Endothelial cell (in vitro differentiated cells): ENCODE measurements at places on chromosomes 5 and 9. TPM values are rescaled to one million over a fixed set of nuclear protein-coding genes. Genes with fewer than 3 reads are reported as not detected.

GRCh38 chr9:419571-420171 lies 205.0 kb downstream of the DOCK8 start:
- DNase-seq = no peak
- H3K27ac ChIP-seq = no peak overlapping the region
- no peak overlapping the region for H3K4me3 ChIP-seq
- no peaks in the 10 kb centered on the region for H3K4me1 ChIP-seq
- no peaks in the 10 kb centered on the region for H3K27me3 ChIP-seq

DNA sequence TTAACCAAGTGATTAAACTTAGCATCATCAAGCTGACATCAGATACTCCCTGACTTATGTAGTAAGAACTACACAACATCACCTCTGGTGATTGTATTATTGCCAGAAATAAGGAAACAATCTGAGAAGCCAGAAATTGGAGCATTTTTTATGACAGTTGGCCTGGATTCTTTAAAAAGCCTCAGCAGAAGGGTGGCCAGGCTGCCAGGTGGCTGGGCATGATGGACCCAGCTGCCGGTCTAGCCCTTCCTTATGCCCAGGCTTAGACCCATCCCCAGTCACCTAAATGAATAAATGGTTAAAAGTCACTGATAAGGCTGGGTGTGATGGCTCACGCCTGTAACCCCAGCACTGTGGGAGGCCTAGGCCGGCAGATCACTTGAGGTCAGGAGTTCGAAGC lies 12.8 kb downstream of the OR1K1 start:
- H3K4me1 ChIP-seq = peaks cover 31% of the 10 kb centered on the region
- H3K27me3 ChIP-seq = peaks cover 13% of the 10 kb centered on the region
- H3K4me3 ChIP-seq = no peak overlapping the region
- no peak for DNase-seq

- no peak overlapping the region for H3K27ac ChIP-seq
- no peaks in the 10 kb centered on the region for H3K27me3 ChIP-seq
- H3K4me3 ChIP-seq = no peak overlapping the region
- no peaks in the 10 kb centered on the region for H3K36me3 ChIP-seq
These were observed 267.0 kb upstream of the TYRP1 start for GRCh38 chr9:12425878-12426864.

FSD1L gene
- 5.6 TPM for total RNA-seq

DNA sequence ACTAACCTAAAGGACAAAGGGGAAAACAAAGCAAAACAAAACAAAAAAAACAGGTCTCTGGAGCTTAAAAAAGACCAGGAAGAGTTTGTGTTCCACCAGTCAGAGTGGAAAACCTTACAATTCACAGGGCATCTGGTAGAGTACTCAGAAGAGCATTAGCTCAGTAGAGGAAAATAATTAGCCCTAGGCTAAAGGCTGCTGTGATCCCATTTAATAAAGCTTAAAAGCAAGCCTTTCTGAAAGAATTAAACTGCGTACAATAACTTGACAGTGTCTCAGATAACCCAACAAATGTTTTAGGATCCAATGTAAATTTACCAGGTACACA lies 7.3 kb downstream of the ECM2 start:
- no peaks in the 10 kb centered on the region for H3K4me1 ChIP-seq
- H3K27ac ChIP-seq = no peak overlapping the region
- H3K27me3 ChIP-seq = no peaks in the 10 kb centered on the region
- no peak for DNase-seq

GRCh38 chr9:19914044-19914443 lies 125.2 kb upstream of the SLC24A2 start:
- H3K27ac ChIP-seq = no peak overlapping the region
- no peaks in the 10 kb centered on the region for H3K4me1 ChIP-seq
- no peak for DNase-seq

DNA sequence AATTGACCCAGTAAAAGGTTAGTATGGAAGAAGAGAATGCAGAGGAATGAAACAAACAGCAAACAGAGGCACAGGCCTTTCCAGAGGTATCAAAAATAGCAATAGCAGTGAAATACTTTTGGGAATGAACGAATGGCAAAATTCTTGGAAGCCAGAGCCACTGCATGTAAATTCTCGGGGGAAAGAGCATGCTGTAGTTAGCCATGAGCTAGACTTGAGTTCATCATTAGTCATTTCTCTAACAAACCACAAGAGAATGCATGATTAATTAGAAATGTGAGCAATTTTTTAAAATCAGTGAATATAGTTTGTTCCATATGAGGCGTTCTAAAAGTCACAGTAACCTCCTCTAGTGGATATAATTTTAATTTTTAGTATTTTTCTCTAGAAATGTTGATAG lies 170.3 kb upstream of the PRR16 start:
- no peaks in the 10 kb centered on the region for H3K27me3 ChIP-seq
- DNase-seq = no peak
- peak overlapping the region; percentile 37 for H3K27ac ChIP-seq
- peaks cover 14% of the 10 kb centered on the region for H3K4me1 ChIP-seq
- H3K4me3 ChIP-seq = no peak overlapping the region
- no peaks in the 10 kb centered on the region for H3K36me3 ChIP-seq
